Kasumi-1 (cell line): ENCODE measurements at places on chromosomes 12 and 14.

DNA sequence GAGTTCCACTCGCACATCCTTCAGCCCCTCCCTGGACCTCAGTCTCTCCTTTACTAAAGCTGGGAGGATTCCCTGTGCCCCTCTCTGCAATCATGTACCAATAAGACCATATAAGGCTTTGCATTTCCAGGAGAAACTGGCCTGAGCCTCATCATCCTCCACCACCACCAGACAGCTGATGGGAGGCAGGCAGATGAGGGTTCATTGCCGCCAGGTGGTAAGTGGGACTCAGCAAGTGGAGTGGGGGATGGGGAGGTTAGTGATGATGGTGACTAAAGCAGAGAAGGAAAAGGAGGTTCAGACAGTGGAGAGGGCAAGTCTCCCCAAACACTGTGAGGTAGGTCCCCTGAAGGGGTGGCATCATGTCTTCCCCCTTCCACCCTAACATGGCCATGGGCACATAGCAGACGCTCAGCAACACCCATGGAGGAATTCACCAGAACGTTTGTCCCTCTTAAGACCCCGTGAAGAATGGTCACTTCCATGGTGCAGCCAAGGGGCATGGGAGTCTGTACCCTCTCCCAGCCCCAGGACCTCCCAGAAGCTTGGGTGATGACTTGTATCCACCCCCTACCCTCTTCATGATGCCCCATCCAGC is 4.5 kb upstream of the TNFRSF1A start:
- no peak for DNase-seq

DNA sequence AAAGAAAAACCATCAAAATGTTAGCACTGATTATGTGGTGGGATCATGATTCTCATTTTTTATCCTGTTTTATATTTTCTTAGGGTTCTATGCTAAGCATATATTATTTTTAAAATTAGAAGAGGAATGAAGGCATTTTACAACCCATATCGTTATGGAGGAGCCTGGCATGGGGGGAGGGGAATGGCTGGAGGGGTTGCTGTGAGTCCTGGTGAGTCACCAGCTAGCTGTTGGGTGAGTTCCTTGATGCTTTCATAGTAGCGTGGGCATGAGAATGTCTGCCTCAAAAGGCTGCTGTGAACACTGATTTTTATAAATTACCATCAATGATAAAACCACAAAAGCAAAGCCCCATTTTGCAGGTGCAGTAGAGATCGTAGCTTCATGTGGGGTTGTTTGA is 46.9 kb downstream of the C14orf132 start:
- no peak for DNase-seq

- no peak for DNase-seq
Measured at GRCh38 chr12:24444634-24445033, 495.2 kb upstream of the SOX5 start.

GRCh38 chr12:47744005-47744651 is 14.6 kb downstream of the RAPGEF3 start:
- DNase-seq: peak; percentile 17

DNA sequence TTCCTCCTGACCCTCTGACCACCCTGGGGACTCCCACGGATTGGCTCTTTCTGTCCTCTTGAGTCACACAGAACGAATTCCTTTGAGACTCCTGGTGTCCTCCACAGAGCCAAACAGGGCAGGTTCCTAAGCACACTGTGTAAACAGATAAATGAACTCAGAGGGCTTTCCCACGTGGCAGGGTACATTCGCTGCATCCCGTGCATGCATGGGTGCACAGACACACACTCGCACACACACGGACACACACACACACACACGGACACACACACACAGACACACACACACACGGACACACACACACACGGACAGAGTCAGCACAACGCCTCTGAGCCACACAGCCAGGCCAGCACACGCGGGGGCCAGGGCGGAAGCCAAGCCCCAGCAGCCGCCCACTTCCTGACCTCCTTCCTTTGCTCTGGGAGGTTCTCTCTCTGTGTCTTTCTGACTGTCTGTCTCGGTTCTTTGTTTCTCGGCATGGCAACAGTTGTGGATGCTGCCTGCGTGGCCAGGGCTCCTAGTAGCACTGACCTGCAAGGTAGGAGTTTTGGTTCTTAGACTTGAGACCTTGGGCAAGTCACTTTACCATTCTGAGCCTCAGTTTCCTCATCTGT is 706 bp downstream of the CRACR2A start:
- peak; percentile 60 for DNase-seq

GRCh38 chr12:120584343-120585149 is 3.3 kb upstream of the POP5 start:
- peak; percentile 31 for DNase-seq

GRCh38 chr12:15801770-15802744 is 12.9 kb upstream of the EPS8 start:
- no peak for DNase-seq
